ENCODE measurements at places on chromosomes 5 and 9. TPM values are rescaled to one million over a fixed set of nuclear protein-coding genes. Genes with fewer than 3 reads are reported as not detected.

DNA sequence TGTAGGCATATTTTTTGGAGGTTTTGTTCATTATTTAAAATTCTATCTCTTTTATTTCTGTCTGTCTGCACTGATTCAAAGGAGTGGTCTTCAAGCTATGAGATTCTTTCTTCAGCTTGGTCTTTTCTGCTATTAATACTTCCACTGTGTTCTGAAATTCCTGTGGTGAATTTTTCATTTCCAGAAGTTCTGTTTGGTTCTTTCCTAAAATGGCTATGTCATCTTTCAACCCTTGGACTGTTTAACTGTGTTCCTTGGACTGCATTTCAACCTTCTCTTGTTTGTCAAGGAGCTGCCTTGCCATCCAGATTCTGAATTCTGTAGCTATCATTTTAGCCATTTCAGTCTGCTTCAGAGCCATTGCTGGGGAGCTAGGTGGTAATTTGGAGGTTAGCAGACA lies 76.3 kb downstream of the CERT1 start:
- DNase-seq = no peak

GRCh38 chr5:73278693-73279092 lies 105.7 kb downstream of the TMEM174 start:
- DNase-seq = no peak

Gene TMC1
- total RNA-seq = 0.82 TPM

Gene MAPK9
- 95.8 TPM for total RNA-seq
